Adipocyte (in vitro differentiated cells): ENCODE measurements at places on chromosomes 3 and 15.
A peak's percentile ranks its signal among the peaks of the same experiment; 100 is the strongest.

DNA sequence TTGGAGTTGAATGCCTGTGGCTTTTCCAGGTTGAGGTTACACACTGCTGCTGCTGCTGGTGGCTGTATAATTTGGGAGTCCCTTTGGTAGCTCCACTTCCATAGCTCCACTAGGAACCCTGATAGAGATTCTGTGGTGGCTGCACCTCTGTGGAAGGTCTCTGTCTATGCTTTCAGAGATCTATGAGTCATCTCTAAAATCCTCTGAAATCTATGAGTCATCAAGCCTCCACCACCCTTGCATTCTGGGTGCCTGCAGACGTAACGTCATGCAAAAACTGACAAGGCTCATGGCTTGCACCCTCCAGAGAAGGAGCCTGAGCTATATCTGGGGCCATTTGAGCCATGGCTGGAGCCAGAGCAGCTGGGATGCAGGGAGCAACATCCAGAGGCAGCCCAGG, 1037.0 kb upstream of the CFAP20DC start:
- DNase-seq = no peak

DNA sequence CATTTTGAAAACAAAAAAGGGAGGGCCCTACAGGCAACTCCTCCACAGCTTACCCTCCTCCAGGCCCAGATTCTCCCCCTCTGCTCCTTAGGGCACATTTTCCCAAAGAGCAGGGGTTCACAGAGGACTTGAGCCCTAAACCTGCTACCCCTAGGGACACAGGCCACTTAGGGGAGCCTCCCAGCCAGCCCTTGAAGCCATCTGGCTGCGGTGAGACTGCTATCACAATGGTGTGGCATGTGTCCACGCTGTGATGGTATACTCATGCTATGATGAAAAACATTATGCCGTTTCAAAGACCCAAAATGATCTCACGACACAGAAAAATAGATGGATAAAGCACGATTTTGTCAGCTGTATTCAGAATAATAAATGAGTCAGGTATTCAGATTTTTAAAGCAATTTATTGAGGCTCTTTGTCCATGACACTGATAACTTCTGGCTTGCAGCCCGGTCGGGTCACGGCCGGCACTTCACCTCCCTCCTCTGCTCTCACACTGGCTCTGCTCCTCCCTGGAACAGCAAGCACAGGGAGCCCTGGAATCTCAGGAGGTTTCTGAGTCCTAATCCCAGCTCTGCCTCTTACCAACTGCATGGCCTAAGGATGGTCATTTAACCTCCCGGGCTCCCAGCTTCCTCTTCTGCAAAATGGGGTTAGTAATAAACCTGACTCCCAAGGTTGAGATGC, 115.3 kb downstream of the MEGF11 start:
- no peak for DNase-seq

DNA sequence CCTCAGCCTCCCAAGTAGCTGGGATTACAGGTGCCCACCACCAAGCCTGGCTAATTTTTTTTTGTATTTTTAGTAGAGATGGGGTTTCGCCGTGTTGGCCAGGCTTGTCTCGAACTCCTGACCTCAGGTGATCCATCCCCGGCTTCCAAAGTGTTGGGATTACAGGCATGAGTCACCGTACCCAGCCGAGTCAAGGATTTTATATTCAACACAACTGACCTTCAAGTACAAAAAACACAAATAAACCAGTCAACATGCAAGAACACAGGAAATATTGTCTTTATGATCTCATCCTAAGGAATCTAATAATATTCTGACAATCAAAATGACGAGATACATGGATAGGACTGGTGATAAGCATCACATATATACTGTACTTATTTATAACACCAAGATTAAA, 37.9 kb downstream of the TJP1 start:
- DNase-seq = no peak

- DNase-seq = peak; percentile 29
Observed at GRCh38 chr15:84648539-84648938, 5.5 kb downstream of the WDR73 start.

- no peak for DNase-seq
Observed at GRCh38 chr3:100106531-100107141, 7.7 kb downstream of the FILIP1L start.

- DNase-seq = no peak
Observed at GRCh38 chr3:195162033-195162669, 108.8 kb downstream of the XXYLT1 start.

GRCh38 chr15:88794001-88794400, 9.2 kb upstream of the ACAN start:
- DNase-seq = no peak

DNA sequence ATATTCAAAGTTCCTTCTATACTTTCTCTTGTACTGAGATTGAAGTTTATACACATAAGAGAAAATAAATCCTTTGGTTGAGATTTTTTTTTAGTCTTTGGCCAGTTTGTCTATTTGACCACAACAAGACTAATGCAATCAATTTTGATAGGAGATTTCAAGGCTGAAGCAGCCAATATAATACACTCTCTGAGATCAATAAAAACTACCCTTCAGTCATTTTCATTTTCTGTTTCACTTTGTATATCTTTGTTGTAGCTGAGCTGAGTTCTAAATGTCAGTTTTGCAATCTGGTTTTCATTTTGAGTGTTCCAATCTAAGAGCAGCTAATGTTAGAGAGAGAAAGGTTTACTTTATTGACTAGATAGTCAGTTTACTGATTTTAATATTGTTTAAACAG, 623.8 kb upstream of the ROBO1 start:
- DNase-seq = no peak

GRCh38 chr3:52269776-52270175, 8.7 kb downstream of the WDR82 start:
- DNase-seq = no peak

DNA sequence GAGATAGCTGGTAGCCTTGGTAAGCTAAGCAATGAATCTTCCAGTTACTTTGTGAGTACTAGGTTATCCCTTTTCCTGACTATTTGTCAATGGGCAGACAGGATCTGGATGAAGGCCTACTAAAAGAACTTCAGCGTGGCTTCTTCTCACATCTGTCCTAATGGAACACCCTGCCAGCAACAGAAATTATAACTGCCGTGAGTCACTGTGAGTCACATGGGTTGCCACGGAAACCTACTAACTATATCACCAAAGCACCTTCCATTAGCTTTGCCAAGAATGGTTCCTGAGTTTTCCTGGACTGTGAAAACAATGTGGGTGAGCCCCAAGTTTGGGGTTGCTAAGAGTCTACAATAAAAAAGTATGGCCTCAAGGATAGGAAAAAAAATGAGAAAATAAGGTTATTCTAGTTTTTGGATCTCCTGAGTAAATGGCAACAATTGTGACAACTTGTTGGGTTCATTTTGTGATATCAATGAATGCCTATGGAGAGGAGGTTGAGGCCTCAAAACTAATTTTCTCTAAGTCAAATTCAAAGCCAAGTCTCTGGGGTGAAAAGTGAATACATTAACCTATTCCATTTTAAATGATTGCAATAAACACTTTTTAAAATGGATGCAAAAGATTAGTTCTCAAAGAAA, 195.1 kb upstream of the ICE2 start:
- DNase-seq = peak; percentile 71

DNA sequence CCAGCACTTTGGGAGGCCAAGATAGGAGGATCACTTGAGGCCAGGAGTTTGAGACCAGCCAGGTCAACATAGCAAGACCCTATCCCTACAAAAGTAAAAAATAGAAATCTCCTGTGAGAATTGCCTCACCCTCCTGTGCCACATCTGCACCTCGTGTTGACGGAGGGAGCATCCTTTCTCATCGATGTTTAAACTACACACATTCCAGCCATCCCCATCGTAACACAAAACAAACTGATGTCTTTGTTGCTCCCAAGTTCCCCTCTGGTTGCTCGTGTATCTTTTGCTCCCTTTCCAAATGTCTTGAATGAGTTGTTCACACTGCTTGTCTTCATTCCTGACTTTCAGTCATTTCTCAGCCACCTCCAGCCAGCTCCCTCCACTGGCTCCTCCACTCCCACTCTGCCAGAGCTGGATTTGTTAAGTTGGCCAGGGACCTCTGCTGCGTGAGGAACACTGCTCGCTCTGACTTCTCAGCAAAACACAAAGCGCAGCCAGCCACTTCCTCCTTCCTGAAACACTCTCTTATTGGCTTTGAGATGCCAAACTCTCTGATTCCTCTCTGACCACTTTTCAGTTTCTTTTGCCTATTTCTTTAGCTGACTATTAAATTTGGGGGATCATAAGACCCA, 53.6 kb upstream of the ATP13A3 start:
- no peak for DNase-seq

- no peak for DNase-seq
Observed at GRCh38 chr3:196194542-196194915, 16.7 kb downstream of the ZDHHC19 start.

- no peak for DNase-seq
Observed at GRCh38 chr15:99717161-99718009, 15.9 kb downstream of the LYSMD4 start.

- no peak for DNase-seq
Observed at GRCh38 chr3:63354160-63354559, 76.1 kb downstream of the SYNPR start.

- DNase-seq = no peak
Observed at GRCh38 chr15:88902846-88903245, 7.5 kb upstream of the HAPLN3 start.

GRCh38 chr3:195872097-195872496, 36.3 kb downstream of the TNK2 start:
- no peak for DNase-seq

- DNase-seq = no peak
Observed at GRCh38 chr3:128767094-128767750, 41.2 kb downstream of the RAB7A start.

DNA sequence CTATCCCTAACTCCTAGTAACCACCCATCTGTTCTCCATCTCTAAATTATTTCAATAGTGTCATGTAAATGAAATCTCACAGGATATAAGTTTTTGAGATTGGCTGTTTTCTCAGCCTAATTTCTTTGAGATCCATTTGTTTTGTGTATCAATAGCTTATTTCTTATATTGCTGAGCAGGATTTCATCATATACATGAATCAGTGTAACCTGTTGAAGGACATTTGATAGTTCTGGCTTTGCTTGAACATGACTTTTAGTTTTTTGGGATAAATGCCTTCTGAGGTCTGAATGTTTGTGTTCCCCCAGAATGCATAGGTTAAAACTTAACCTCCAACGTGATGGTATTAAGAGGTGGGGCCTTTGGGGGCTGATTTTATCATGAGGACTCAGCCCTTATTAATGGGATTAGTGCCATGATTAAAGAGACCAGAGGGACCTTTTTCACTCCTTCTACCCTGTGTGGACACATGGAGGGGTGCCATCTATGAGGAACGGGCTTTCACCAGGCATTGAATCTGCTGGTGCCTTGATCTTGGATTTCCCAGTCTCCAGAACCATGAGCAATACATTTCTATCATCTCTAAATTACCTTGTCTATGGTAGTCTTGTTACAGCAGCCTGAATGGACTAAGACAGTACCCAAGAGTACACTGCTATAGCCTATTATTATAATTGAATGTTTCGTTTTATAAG, 118.3 kb downstream of the FNDC3B start:
- no peak for DNase-seq

- DNase-seq = peak; percentile 46
Observed at GRCh38 chr3:159418571-159419526, 569.8 kb upstream of the IL12A start.

GRCh38 chr3:123655400-123655799, 70.5 kb upstream of the HACD2 start:
- DNase-seq = no peak

- no peak for DNase-seq
Observed at GRCh38 chr3:55959471-55960080, 472.5 kb upstream of the WNT5A start.

- DNase-seq = peak; percentile 39
Observed at GRCh38 chr3:16456784-16457415, 56.6 kb downstream of the RFTN1 start.

GRCh38 chr3:13025090-13025489, 48.1 kb downstream of the IQSEC1 start:
- peak; percentile 70 for DNase-seq

- no peak for DNase-seq
Observed at GRCh38 chr15:99677540-99678134, 55.6 kb downstream of the LYSMD4 start.

- DNase-seq = no peak
Observed at GRCh38 chr15:47801522-47801921, 84.2 kb downstream of the SEMA6D start.

GRCh38 chr15:40871749-40872617, 2.1 kb downstream of the RHOV start:
- DNase-seq = no peak

- DNase-seq = no peak
Observed at GRCh38 chr15:35061825-35062737, 23.0 kb downstream of the NANOGP8 start.

GRCh38 chr3:131222599-131222998, 159.0 kb upstream of the NUDT16 start:
- no peak for DNase-seq

GRCh38 chr15:64717735-64718495, 57.5 kb downstream of the RBPMS2 start:
- no peak for DNase-seq

GRCh38 chr15:45091576-45091975, 22.4 kb downstream of the DUOX2 start:
- DNase-seq = no peak

- DNase-seq = no peak
Observed at GRCh38 chr3:104911376-104911775, 455.3 kb upstream of the ALCAM start.

DNA sequence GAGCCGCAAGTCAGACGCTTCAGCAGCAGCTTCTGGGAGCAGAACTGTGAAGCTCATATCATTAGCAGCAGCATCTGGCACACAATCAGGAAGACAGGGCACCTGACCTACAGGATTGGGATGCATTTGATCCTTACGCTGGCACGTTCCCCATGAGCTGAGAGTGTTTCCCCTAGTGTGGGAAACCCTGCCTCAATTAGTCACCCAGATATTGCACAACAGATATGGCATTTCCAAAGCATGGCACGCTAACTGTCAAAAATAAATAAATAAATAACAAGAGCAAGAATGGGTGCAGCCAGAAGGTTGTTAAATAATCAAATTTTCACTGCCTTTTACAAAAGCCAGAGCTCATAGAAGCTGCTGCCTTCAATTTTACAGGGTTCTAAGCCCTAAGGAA, 189.6 kb upstream of the THBS1 start:
- DNase-seq = peak; percentile 33

DNA sequence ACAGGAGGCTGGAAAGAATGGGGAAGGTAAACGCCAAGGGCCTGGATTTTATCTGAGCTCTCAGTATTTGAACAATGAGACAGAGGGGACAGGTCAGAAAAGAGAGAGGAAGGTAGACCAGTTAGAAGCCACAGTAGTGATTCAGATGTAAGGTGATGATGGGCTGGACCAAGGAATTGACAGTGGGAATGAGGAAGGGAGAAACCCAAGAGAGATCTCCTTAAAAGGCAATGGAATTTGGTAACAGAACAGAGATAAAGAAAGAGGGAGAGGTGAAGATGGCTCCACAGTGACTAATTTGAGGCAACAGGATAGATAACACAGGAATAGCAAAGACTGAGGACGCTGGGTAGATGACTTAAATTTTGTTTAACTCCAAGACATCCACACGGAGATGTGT, 11.4 kb upstream of the HEG1 start:
- DNase-seq = no peak
